ENCODE measurements at places on chromosomes 5 and 9.

GRCh38 chr5:16727755-16728325 lies 111.0 kb upstream of the RETREG1 start:
- DNase-seq: no peak

GRCh38 chr9:126430124-126430523 lies 103.5 kb downstream of the MVB12B start:
- no peak for DNase-seq

DNA sequence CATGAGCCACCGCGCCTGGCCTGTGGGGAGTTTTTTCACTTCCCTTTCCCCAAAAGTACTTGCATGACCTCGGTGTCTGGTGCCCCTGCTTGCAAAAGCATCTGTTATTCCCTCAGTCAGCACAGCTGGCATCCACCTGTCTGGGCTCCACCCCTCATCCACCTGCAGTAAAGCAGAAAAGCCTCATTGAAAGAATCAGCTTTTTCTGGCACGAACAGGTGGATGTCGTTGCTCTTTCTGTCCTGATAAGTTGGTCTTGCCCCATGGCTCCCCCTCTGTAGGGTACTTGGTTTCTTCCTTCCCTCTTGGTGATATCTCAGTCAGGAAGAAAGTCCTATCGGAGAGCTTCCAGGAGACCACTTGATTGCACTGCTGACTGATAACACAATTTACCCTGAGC lies 37.4 kb downstream of the WWC1 start:
- no peak for DNase-seq

GRCh38 chr5:93078082-93079038 lies 502.7 kb downstream of the NR2F1-AS1 start:
- DNase-seq: no peak

DNA sequence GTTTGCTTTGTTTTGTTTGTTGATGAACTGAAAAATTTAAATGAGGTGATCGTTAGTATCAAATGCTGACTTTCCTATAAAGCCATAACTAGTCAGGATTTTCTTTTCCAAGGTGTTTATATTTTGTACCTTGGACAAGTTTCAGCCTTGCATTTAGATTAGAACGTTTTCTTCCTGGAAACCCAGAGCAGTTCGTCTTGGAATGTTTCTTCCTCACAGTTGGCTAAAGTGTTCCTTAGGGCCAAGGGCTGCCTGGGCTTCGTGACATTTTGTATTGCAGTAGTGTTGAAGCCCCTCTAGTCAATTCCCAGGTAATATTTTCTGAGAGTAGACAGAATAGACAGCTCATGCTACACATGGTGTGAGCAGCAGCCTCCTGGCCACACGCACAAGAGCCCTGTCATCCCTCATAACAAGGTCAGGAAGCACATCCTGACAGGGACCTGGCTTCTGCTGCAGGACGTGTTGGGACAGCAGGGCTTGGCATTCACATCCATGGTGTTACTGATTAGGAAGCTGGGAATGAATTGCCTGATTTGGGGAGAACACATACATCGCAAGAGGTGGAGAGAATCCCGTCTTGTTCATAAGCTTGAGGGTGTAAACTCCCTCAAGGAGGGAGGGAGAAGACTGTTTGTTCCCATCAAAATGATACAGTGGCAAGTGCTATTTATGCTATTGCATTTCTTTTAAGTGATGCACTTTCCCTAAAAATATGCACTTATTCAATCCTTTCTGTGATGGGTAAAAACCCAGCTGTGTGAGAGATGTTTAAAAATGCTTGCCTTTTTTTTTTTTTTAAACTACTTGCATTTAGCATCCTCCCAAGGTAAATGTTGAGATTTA lies 31.7 kb downstream of the FUBP3 start:
- DNase-seq: no peak

Data from activated naive CD4-positive, alpha-beta T cell treated with anti-CD3 and anti-CD28 coated beads, Interleukin-2, amount 10 ng/mL, durations not matched to agents 7 days and 5 days (primary cell).